ENCODE measurements at places on chromosomes 3 and 15.

- no peak for DNase-seq
Measured at GRCh38 chr3:73442886-73443285, 181.9 kb downstream of the PDZRN3 start.

DNA sequence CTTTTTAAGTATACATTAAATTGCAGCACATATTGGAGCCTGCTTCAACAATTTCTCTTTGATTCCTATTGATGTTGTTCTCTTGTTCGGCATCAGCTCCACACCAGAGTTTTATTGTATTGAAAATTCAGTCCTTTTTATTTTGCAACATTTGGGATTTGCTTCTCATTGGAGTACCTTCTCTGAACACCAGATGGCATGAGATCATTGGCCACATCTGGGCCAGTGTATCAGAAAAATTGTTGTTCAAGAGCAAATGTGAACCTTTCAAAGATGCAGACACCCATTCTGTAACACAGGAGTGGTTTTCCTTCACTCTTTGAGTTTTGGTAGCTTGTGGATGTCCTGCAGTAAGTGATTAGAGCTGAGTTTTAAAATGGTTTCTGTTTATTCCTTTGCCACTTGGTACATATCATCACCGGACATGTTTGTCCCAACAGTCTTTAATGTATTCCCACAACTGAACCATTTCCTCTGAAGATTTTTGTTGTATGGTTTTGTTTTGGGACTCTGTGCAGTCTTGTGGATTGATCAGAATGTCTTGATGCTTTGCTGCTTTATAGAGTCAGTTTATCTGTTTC, 96.1 kb downstream of the MCTP2 start:
- peak; percentile 53 for DNase-seq

- no peak for DNase-seq
Measured at GRCh38 chr3:52290596-52291507, 3.2 kb downstream of the GLYCTK start.

GRCh38 chr15:90294601-90295269, 29.3 kb downstream of the NGRN start:
- DNase-seq = no peak

DNA sequence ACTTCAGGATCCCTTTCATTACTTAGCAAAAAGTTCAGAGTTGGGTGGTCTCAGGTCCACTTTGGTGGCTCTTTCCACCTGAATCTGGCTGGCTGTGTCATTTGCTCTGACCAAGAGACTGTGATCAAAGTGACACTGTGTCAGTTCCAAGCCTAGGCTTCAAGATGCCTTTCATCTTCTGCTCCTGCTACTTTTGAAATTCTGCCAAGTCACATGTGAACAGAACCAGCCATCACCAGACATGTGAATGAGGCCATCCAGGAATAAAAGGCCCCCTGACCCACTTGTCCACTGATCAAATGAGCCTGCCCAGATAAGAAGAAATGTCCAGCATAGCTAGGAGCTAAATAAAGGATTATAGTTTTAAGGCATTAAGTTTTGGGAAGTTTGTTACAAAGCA, 132.2 kb downstream of the OSBPL10 start:
- no peak for DNase-seq

Measured in NCI-H1417 treated with DMSO at 0.1 percent for 48 hours (cell line).